AG08396 (cell line): ENCODE measurements at places on chromosomes 16 and 17.

DNA sequence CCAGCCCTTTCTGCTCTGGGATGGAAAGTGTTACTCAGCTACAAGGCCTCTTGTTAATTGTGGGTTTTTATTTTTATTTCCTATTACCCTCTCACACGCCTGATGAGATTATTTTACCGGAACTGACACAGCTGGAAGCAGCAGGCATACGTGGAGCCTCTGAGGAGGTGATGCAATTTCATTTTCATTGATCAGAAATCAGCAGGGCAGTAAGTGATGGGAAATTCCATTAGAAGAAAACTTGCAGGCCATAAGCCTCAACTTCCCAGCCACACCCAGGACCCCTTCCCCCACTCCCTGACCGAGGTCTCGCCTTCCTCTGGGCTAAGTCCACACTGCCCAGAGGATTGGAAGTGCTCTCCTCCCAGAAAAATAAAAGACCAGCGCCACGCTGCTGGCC is 69.7 kb downstream of the ZFHX3 start:
- no peak for DNase-seq

- no peak for DNase-seq
Observed at GRCh38 chr16:73885319-73885718, 411.3 kb upstream of the PSMD7 start.

GRCh38 chr16:72665701-72666100 is 382.2 kb downstream of the ZFHX3 start:
- peak; percentile 9 for DNase-seq

DNA sequence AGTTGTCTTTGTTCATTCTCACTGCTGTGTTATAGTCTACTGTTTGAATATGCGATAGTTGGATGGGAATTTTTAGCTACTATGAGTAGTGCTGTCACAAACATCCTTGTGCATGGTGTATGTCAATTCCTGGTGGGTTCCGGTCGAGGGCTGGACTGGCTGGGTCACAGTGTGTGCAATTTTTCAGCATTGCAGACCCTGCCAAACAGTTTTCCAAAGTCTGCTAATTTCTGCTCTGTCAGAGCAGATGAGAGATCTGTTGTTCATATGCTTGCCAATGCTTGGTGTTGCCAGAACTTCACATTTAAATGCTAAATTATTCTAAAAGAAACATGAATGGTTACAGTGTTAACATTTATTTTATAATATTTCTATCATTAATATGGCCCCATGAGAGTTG is 3.6 kb upstream of the C16orf96 start:
- DNase-seq = peak; percentile 1

- no peak for DNase-seq
Observed at GRCh38 chr16:10297341-10298006, 88.4 kb upstream of the ATF7IP2 start.

- DNase-seq = no peak
Observed at GRCh38 chr17:8087075-8087951, at the start of gene ALOX12B. TSS of gene ALOX12B (minus strand) at chr17:8087716. CDS start at chr17:8087442, 274 bp downstream.

- no peak for DNase-seq
Observed at GRCh38 chr17:76356803-76357456, 3.2 kb upstream of the PRPSAP1 start.

DNA sequence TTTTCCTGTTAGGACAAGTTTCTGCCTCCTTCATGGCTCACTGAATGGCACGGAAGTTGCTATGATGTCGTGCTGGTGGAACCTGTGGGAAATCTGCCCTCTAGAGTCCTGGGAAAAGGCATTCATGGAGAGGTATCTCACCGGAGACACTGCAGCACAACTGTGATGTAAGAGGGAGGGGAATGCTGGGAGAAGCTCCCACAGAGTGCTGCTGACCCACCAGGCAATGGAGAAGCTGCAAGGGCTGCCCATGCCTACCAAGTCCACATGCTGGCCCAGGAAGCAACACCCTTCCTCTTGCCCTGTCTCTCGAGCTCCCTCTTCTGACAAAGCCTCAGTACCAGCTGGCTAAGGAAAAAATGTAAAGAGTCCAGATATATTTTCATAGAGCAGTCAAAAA is 45.2 kb upstream of the SLC5A11 start:
- peak; percentile 23 for DNase-seq

DNA sequence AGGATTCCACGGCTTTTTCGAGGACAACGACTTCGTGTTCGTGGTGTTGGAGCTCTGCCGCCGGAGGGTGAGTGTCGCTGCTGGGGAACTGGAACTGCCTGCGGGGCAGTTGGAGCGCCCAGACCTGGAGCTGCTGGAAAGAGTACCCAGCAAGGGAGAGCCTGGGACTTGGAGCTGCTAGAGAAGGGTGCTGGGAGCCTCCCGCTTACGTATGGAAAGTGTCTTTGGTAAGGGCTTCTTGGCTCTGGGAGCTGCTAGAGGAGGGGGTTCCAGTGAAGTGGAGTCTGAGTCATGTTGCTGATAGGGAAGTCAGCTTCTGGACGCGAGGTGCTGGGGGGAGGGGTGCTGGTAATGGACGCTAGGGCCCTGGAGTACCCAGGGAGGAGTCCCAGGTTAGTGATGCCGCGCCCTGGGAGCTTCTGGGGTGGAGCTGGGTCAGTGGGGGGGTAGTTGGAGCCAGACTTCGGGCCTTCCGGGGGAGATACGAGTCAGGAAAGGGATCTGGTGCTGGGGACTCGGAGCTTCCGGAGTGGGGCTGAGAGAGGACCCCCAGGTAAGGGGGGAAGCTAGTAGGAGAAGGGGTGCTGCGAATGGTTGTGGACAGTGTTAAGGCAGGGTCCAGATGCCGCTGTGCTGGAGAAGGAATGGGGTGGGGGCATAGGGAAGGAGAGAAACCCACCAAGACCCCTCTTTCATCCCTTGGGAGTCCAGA is 741 bp downstream of the PLK1 start:
- peak; percentile 48 for DNase-seq

- no peak for DNase-seq
Observed at GRCh38 chr17:29383686-29384085, 6.5 kb upstream of the TAOK1 start.

GRCh38 chr16:13781169-13781564 is 138.8 kb upstream of the ERCC4 start:
- DNase-seq = no peak

DNA sequence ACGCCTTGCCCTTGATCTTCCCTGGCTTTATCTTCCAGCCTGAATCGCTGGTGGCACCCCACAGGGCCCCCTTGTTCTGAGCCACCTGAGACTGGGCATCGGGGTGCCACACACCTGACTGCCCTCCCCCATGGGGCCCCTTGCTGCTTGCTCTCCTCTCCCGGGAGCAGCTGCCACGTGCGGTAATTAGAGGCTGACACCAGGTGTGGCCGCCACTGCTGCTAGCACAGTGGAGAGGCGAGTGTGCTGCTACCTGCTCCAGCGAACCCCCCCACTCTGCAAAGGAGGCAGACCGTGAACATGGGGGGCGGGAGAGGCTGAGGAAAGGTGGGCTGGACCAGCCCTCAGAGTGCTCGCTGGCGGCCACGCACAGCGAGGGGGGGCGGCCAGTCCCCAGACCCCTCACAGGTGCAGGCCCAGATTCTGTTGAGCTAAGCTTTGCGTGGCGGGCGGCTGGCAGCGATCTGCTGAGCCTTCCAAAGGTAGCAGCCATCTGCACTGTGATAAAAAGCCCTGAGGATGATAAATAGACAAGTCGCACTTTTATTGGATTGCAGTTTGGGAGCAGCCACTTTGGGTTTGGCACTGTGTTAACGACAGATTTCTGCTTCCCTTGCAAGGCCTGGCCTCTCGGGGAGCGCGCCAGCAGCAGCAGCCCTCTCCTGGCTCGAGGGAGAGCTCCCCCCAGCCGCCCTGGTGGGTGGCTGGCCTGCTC is 167.9 kb upstream of the GSE1 start:
- no peak for DNase-seq

- DNase-seq = peak; percentile 19
Observed at GRCh38 chr17:75047398-75048098, 523 bp downstream of the KCTD2 start.

DNA sequence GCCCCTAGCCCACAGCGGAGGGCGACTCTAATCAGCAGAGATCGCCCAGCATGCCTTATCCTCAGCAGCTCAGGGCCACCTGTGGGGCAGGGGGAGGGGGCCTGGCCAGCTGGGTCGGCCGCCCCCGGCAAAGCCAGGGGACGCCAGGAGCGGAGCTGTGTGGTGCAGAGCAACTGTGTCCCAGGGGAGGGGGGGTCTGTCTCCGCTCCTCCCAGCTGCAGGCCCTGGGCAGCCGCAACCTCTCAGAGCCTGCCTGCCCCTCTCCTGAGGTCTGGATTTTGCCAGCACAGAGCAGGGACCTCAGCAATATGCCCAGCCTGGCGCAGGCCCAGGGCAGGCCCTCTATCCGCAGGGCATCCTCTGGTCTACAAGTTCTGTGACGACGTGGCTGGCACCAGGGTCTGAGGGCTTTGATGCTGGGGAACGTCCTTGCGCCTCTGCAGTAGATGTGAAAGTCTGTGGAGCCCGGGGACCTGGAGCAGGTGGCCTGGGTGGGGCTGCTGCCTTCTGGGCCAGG is 36.5 kb upstream of the SLC38A10 start:
- DNase-seq = no peak

GRCh38 chr17:13474073-13474800 is 127.5 kb downstream of the HS3ST3A1 start:
- DNase-seq = no peak

DNA sequence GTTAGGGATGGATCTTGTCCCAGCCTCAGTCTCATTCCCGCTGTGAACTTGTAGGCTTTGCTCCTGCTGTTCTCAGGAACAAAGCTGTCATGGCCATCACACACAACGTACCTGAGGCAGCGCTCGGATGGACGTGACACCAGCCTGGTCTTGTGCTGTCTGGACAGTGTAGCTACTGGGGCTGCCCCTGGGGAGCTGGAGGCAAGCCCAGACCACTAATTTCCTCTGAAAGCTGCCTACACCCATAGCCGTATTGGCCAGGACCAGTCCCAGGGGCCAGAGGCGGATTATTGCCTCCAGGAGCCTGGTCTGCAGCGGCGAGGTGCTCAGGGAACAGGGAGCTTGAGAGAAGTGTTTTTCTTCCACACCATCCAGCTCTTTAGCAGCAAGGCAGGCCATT is 11.7 kb downstream of the ZNHIT3 start:
- no peak for DNase-seq

- DNase-seq = no peak
Observed at GRCh38 chr17:80214878-80215210, 5.3 kb downstream of the SGSH start.

DNA sequence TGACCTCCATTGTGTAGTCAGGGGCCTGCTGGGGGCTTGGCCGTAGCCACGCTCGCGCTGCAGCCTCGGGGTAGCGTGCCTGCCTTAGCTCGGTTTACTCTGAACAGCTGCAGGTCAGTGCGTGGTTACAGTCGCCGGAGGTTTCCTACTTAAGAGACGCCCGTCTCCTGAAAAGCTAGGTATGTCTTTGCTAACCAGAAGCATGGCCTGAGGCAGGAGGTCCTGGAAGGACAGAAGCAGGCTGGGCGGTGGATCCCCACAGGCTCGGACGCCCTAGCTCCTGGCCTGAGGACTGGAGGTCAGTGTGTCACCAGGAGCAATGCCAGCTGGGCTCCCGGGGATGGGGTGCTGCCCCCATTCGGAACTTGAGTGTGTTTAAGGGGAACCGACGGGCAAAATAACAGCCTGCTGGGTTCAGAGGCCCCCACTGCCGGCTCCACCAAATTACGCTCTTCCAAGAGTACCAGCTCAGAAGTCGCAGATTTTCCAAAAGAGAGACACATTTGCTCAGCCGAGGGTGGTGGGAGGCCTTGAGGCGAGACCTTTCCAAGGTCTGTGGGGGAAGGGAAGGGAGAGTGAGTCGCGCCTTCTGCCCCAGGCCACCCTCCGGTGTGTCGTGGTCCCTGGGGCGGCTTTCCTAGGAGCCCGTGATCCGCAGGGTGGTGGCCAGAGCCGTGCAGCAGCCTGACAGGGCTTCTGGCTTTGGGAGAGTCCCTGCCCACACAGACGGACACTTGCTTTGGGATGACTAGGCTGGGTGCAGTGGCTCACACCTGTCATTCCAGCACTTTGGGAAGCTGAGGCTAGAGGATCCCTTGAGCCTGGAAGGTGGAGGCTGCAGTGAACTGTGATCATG is 3.9 kb upstream of the GNG13 start:
- DNase-seq = no peak

- DNase-seq = no peak
Observed at GRCh38 chr16:50763211-50763610, 21.3 kb downstream of the CYLD start.

GRCh38 chr16:79347277-79347676 is 253.3 kb downstream of the MAF start:
- no peak for DNase-seq

DNA sequence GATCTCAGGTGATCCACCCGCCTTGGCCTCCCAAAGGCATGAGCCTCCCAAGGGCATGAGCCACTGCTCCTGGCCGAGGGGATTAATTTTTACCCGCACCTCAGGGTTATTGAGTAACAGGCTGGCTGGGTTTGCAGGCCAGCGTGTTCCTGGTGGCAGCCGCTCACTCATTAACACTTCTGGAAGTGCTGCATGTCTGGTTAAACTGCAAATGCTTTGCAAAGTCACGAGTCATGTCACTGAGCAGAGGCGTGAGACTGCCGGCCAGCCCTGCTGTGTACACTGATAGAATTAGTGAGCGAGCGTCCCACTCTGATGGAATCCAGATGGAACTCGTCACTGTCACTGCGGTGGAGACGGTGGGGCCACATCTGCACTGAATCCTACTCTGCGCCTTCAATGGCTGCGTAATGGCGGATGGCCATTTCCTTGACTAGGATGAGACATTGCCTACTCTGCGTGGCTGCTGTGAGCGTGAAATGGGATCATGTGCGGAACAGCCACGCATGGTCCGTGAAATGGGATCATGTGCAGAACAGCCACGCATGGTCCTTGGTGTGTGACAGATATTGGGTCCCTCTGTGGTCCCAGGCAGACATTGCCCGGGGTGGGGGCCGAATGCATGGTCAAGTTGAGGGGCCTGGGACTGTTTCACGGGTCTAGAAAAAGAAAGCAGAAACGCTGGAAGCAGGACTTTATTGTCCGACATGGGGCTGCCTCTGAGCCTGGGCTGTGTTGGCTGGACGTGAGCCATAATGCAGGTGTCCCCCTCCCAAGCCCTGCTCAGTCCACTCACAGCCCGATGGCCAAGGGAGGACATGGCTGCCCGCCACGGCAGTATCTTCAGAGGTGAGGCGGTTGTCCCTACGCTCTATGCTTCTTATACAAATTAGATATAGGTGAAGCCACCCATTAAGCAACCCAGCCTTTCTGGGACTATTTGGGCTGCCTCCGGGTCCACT is 740 bp upstream of the SLC5A10 start:
- peak; percentile 4 for DNase-seq

GRCh38 chr17:15038656-15039055 is 226.5 kb downstream of the PMP22 start:
- DNase-seq = no peak

- peak; percentile 70 for DNase-seq
Observed at GRCh38 chr16:89721546-89722391, 432 bp downstream of the ZNF276 start.

DNA sequence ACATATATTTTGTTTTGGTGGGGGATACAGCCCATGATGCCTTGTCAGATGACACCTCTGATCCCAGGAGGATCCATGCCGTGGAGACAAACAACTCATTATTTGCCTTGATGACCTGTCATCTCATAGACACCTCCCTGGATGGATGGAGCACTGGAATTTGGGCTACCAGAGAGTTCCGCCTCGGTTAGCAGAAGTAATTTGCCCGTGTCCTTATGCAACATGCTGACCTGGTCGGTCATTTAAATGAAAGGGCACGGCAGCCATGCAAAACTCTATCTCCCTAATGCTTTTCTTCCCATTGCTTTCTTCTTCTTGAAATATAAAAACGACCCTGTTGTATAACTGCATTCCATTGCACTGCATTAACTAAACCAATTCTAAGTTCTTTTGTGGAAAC is 145.3 kb downstream of the GRIN2A start:
- DNase-seq = no peak

- DNase-seq = no peak
Observed at GRCh38 chr16:87959391-87959990, 8.3 kb downstream of the BANP start.
